ENCODE measurements at places on chromosomes 1 and 21.

- no peak for DNase-seq
Observed at GRCh38 chr1:101959456-101959855, 37.3 kb downstream of the OLFM3 start.

DNA sequence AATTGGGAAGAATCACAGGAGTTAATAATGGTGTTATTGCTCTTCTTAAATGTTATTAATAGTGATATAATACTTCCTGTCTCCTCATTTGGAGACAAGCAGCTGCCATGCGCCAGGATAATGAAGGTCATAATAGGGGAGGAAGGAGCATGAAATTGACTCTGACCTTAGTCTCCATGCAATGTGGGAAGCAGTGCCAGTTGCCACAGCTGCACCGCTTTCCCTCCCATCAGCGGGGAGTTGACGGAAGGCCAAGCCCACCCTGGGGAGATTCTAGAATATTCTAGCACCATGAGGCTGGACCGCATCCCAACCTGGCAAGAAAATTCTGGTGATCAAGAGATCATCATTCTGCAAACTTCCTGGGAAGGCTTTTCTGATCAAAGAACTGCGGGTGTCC, 11.0 kb upstream of the OLIG1 start:
- DNase-seq = no peak

- DNase-seq = no peak
Observed at GRCh38 chr1:106080608-106081325, 975.7 kb upstream of the PRMT6 start.

GRCh38 chr1:20584890-20585289, 4.0 kb upstream of the CDA start:
- DNase-seq = peak; percentile 49

- peak; percentile 99 for DNase-seq
Observed at GRCh38 chr1:85328713-85329397, 52.4 kb upstream of the BCL10 start.
